EH (cell line): ENCODE measurements at places on chromosomes 11 and 22.
A peak's percentile ranks its signal among the peaks of the same experiment; 100 is the strongest.

GRCh38 chr11:65585396-65586246, 9.8 kb downstream of the EHBP1L1 start:
- no peak for DNase-seq

GRCh38 chr11:94604482-94604881, 37.3 kb downstream of the PIWIL4 start:
- peak; percentile 72 for DNase-seq

- DNase-seq, result no peak
These were observed 1.2 kb downstream of the ACCS start for GRCh38 chr11:44067266-44067665.

DNA sequence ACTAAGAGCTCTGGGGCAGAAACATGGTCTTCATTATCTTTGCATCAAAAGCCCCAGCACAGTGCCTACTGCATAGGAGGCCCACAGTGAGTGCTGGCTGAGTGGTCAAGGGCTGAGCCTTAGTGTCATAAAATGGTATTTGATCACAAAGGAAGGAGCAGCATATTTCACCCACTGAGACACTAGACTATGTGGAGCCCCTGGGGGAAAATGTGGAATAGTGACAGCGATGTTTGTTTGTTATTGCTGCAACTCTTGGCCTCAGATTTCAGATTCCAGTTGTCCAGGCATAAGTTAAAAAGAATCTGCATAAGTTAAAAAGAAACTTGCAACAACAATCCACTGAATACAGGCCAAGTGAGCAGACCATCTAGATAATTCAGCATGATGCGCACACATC, 7.0 kb downstream of the KIRREL3 start:
- DNase-seq, result peak; percentile 96

DNA sequence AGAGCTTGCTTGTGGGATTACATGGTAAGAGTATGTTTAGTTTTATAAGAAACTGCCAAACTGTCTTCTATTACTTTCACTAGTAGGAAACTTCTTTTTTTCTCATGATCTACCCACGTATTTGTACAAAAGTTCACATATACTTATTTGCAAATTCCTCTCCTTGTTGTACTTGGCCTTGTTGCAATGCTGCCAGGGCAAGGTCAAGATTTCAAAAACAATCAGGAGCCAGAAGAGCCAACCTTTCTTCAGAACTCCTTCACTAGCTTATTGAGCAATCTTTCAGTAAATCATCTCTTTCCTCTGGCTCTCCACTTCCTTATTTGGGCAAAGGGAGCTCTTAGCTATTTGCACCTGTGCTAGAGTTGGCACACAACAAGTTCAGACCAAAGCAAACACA, 9.7 kb downstream of the SRSF8 start:
- DNase-seq, result peak; percentile 72

DNA sequence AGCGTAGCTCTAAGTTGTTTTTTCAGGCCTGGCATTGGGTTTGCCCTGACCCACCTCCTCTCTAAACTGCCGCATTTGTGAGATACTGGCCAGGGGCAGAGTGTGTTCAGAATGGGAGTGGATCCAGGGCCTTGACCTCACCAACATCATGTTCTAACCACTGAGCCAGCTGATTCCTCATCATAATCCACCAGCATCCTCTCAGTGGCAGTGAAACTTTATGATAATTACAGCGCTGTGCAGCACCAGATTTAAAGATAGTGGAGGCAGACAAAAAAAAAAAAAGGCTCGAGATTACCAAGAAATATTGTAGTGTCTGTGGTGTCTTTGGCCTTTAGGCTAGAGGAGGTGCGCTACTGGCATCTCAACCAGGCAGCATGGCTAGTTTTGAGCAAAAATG, 53.0 kb downstream of the KREMEN1 start:
- DNase-seq, result no peak

DNA sequence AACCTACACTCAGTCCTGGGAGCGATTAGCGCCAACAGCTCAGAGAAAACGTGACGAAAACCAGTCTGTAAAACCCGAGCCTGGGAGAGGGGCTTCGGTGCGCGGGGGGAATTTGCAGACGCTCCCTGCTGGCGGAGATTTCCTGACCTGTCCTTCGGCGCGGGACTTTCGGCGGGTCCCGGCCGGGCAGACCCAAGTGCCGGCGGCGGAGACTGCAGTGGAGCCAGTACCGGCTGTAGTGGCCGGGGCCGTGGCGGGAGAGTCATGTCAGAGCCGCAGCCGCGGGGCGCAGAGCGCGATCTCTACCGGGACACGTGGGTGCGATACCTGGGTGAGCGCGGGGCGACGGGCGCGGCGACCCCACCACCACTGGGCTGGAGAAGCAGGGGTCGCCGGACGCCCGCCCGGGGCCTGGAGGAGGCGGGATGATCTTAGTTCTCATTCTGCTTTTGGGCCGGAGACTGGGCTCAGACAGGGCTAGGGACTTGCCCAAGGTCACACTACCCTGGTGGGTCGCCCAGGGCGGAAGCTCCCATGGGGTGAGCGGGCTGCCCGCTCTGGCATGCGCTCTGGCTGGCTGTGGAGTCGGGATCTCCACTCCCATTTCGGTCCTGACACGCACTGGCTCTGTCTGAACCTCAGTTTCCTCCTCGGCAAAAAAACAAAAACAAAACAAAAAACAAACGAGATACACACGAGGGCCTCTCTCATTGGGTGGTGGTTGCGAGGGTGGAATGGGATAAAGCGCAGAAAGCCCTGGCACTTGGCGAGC, at the start of gene MTFP1:
TSS of gene MTFP1 (plus strand) at position 153 of the 772 bp plus-strand sequence. CDS start at position 265, 112 bp downstream.
- DNase-seq, result peak; percentile 69

- DNase-seq, result peak; percentile 72
These were observed 113.2 kb downstream of the MIAT start for GRCh38 chr22:26770624-26771023.

- no peak for DNase-seq
These were observed 201.4 kb downstream of the BLID start for GRCh38 chr11:121914508-121915059.

- no peak for DNase-seq
These were observed 39.8 kb upstream of the CD82 start for GRCh38 chr11:44525473-44526252.

DNA sequence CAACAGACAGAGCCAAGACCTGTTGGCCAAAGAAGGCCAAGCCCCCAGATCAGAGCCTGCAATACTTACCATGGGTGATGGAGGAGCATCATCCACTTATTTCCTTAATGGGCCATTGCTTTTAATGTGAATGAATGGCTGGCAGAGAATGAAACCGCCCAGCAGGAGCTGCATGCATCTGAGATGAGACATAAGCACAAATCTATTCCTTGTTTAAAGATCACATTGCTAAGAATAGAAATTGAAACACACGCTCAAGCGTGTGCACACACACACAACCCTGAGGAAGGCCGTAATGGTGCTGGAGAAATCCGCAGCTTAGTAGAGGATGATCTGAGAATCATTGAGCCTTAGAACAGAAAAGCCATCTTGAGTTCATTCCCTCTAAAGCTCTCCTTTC, 5.3 kb upstream of the RRAS2 start:
- peak; percentile 19 for DNase-seq

DNA sequence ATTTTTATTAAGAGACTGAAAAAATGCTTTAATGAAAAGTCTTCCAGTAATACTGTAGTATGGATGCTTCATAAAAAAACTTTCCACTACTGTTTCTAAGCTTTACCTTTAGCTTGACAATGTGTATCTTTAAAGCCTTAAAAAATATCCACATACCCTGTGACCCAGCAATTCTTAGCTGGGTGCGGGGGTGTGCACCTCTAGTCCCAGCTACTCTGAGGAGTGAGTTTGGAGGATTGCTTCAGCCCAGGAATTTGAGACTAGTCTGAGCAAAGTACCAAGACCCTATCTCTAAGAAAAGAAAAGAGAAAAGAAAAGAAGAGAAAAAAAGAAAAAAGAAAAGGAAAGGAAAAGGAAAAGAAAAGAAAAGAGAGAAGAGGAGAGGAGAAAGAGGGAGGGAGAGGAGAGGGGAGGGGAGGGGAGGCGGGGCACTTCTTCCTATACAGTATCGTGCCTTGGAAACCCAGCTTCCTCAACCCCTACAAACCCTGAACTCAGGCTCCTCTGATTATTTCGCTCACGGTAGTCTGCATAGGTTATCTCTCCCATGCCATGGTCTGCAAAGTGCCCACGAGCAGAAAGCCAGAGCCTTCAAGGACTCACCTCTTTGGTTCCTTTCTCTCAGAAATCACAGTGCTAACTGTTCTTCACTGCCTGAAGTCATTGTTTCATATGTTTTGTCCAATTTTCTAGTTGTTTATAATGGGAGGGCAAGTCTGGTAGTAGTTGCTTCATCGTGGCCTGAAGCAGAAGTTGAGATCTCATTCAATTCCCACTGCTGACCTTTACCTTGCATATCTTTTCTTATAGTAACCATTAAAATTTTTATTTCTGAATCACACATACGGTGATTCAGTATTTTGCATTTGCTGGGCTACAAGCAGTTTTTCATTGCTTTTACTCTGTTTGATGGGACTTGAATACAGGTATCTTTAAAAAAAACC, 82.2 kb downstream of the FAM83F start:
- peak; percentile 25 for DNase-seq

GRCh38 chr11:68804786-68805185, 36.9 kb downstream of the CPT1A start:
- no peak for DNase-seq

- no peak for DNase-seq
These were observed 7.0 kb downstream of the ALG8 start for GRCh38 chr11:78132475-78132874.

DNA sequence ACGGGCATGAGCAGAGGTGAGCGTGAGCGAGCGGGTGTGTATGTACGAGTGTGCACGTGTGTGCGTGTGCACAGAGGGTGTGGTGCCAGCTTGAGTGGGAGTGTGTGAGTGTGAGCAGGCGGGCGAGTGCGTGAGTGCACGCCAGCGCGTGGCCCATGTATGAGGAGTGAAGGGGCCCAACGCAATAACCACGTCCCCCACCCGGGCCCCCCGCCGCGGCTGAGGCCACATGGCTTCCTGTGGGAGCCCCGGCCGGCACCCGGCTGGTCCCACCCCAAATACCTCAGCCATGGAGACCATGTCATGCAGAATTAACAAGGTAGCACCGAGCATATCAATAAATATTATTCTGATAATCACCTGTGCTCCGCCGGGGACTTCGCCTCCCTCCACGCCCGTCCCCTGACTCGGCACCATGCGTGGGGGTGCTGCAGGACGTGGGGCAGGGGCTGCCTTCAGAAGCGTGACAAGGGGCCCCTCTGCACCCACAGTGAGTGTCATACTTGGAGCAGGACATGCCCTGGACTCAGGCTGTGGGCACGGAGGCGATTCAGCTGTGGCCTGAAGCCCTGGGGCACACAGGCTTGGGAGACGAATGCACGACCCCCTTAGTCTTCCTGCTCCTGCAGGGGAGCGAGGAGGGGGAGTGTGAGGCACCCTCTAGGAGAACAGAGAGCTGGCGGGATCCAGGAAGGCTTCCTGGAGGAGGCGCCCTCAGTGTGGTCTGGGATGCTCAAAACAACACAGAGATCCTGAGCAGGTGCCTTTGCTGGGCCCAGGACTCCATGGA, 5.6 kb upstream of the TRABD start:
- no peak for DNase-seq

DNA sequence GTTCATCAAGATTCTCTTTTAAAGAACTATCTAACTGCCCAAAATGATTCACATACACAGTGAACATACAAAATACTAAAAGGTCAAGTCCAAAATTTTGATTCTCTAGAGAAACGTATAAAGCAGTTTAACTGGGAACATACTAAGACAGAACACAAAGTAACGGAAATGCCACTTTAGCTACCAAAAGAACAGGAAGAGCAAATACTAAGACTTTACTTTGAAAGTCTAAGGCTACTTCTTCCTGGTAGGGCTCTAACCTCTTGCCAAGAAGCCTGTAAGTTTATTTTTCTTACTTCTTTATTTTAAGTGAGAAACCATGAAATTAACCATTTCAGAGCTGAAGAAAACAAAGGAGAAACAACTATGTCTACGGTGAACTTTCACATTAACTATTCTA, 6.2 kb downstream of the PICALM start:
- DNase-seq, result peak; percentile 51

DNA sequence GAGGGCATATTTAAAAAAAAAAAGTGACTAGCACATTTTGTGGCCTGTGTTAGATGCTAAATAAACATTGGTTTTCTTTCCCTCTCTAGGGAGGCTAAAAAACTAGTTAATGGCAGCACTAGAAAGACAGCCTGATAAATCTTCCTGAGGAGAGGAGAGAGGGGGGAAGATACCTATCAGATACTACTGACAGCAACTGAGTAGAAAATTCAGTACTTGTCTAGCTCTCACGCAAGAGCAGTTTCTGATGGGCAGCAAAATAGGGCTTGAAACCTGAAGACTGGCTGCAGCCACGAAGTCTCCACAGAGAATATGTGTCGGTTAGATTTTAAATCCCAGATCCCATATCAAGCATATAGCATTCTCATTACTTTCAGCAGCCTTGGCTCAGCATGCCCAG, 388.2 kb downstream of the KCNA4 start:
- DNase-seq, result no peak

DNA sequence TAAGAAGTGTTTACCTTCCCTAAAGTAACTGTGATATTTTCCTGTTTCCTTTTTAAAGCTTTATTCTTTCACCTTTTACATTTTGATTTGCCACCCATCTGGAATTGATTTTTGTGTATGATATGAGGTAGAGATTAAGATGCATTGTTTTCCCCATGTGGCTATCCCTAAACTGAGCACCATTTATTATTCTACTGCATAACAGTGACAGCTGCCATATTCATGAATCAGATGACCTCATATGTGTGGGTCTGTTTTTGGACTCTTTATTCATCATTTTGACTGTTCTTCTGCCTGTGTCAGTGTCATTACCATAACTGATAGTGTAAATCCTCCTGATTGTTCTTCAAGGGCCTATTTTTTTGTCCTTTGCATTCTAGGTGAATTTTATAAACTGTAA, 50.8 kb downstream of the HIPK3 start:
- DNase-seq, result peak; percentile 50

DNA sequence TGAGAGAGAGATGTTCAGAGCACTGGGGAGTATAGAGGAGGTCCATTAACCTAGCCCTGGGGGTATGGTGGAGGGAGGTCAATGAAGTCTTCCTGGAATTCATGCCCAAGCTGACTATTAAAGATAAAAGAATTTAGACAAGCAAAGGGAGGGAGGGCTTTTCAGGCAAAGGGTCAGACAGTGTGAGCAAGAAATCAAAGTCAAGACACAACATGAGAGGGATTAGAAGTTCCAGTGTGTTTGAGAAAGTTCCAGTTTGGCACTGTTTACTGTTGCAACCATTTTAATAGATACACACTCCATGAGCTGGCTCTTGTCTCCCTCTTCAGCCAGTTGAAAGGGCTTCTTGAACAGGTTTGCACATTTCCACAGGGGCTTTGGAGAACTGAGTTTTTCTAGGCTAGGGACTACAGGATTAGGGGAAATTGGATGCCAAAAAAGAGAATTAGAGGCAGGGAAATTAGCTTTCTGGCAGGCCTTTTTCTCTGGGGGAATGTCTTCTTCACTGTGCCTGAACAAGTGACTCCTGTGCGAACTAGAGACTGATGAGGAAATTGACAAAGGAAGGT, 14.7 kb upstream of the NNMT start:
- peak; percentile 60 for DNase-seq

DNA sequence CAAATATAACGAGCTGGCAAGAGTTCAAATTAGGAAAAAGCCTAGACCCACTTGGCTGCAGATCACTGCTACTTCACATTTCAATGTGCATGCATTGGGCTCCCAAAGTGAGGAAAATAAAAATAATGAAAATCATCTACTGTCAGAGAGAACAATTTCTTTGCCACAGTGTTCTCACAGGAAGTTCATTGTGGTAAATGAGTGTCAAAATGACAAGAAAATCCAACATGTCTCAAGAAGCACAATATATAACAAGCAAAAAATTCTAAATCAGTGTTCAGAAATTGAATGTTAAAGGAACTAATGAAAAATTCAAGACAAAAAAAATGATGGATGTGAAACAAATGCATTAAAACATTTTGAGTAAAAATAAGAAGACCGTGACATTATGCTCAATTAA, 31.3 kb downstream of the RCN1 start:
- DNase-seq, result no peak
